ENCODE measurements at places on chromosomes 3 and 15.

DNA sequence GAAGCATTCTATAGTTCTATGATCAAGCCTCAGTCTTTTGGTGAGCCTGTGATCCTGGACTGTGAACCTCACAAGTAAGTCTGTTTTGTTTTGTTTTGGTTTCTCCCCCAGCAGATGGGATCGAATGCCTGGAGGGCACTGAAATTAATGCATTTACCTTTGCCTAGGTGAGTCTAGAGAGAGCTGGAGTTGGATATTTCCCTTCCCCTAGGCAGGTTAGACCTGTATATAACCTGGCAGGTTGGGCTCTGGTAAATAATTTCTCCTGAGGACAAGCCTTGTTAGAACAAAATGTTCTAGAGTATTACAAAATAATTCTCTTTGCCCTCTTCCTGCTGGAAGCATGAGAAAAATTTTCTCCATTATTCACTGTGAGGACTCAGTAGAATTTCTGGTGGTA, 211.9 kb downstream of the TPRG1 start:
- no peak for DNase-seq

GRCh38 chr3:177358977-177359592, 161.8 kb upstream of the TBL1XR1 start:
- no peak for DNase-seq

DNA sequence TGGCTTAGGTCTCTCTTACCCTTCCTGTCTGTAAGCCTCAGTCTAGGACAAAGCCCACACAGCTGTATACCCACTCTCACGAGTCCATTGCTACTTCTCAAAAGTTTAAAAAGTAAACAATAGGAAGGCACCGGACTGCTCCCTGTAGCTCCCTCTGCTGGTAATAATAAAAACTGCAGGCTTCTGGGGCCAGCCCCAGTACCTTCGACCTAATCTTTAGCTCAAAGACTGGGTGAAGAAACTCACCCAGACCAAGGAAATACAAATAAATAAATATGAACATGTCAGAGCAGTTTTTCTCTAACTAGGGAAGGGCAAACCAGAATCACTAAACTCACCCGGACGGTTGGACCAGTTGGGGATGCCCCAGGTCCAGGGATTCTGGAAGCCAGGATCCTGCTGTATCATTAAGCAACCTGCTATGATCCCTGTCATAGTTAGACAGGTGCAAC, 5.0 kb downstream of the FAM219B start:
- peak; percentile 41 for DNase-seq

- DNase-seq = peak; percentile 95
Observed at GRCh38 chr15:32685576-32685975, 32.2 kb upstream of the GREM1 start.

GRCh38 chr3:167723025-167723512, 11.6 kb downstream of the PDCD10 start:
- DNase-seq = no peak

DNA sequence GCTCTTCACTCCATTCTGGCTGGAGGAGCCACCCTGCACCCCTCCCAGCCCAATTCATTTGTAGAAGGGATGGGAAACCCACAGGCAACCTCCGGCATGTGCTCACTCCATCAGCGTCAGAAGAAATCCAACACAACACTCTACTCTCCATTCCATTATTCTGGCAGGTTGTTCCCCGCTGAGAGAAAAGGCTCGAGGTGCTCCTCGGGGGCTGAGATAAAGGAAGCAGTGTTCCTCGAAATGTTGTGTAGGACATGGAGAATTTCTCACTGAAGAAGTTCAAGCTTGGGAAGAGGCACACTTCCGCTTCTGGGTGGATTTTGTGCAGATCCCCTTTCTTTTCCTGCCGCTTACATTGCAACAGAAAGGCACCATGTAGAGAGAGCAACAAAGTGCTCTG, 355.0 kb upstream of the CFAP20DC start:
- DNase-seq = no peak

DNA sequence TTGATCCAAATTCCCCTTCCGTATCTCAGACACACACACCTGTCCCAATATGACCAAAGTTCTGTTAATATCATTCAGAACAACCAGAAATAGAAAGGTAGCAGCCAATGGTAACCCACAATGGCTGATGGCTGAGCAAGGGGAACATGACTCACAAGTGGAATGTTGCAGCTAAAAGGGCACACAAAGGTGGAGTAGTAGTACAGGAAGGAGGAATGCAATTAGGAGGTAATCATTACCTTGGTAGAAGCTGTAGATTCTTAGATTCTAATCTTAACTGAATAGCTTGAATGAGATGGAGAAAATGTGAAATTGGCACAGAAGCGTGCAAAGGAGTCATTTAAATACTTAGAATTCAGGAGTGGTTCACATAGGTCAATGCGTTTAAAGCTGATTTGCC, 347.9 kb downstream of the NR2F2 start:
- no peak for DNase-seq

GRCh38 chr3:115062009-115062408, 85.1 kb downstream of the ZBTB20 start:
- no peak for DNase-seq

- no peak for DNase-seq
Observed at GRCh38 chr15:100980410-100981046, 61.4 kb downstream of the LRRK1 start.

GRCh38 chr3:179560791-179561190, 1.9 kb upstream of the ACTL6A start:
- no peak for DNase-seq

DNA sequence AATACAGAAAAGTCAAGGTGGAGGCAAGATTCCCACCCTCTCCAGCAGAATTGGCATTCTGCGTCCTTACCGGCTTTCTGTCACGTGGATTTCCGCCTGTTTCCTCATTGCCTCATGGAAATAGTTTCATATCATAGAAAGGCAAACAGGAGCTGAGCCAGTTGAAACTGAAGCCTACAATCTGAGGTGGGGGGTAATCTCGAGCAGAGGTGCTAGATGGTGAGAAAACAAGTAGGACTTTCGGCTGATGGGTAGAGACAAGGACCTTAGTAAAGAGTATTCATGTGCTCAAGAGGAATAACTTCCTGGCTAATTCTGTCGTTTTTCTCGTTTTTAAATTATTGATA, 39.9 kb downstream of the LRCH3 start:
- no peak for DNase-seq

GRCh38 chr3:109265295-109265694, 51.0 kb downstream of the DPPA2 start:
- no peak for DNase-seq

DNA sequence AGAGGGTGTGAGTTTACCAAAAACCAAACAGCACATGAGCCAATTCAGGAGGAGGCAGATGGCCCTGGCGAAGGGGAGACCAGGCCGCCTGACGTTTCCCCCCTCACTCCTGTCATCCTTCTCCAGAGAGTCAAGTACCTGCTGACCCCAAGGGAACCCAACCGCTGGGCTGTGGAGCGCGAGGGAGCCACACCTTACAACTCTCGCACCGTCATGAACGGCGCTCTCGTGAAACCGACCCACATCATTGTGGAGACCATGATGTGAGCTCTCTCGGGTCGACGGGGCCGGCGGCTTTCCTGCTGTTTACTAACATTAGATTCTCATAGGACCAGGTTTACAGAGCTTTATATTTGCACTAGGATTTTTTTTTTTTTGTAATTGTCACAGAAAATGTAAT, 55.4 kb downstream of the GRIP2 start:
- DNase-seq = no peak

- no peak for DNase-seq
Observed at GRCh38 chr3:71647751-71648150, 64.2 kb upstream of the FOXP1 start.

DNA sequence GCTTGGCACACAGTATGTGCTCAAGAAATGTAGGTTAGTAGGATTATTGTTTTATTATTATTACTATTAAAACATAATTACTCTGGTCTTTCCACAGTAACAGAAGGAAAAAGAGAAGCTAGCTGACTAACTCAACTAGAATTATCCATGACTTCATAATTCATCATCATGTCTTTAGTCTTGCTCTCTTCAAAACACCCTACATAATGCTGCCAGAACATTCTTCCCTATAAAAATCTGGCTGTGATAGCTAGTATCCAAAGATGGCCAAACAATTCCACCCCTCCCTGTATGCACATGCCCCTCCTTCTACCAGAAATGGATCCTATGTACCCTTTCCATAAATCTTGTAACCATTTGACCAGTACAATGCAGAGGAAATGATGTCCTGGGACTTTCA, 48.8 kb upstream of the SRGAP3 start:
- DNase-seq = no peak

DNA sequence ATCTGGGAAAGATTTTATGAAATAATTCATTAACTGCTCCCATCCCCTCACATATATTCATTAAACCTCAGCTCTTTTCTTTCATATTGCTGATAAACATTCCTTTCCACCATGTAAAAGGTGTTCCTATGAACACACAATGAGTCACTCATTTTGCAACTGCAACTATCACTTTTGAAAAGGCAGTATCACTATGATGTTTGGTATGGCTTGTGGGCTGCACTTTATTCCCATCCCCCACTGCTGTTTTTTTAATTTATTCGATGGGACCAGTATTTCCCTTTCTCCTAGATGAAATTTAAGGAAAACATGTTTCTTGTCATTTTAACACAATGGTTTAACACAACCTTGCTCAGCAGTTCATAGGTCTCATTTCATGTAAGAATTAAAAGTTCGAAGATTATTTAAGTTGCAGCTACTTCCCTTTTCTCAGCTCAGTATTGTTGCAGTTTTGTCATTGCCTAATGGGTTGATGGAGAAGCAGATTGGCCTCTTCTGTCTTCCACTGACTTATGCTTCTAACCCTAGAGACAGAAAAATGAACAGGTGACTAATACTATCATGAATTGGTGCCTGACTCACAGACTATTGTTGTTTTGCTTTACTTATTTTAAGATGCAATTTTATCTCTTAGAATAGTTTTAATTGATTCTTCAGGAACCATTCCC, 280.3 kb downstream of the ZPLD1 start:
- DNase-seq = no peak

DNA sequence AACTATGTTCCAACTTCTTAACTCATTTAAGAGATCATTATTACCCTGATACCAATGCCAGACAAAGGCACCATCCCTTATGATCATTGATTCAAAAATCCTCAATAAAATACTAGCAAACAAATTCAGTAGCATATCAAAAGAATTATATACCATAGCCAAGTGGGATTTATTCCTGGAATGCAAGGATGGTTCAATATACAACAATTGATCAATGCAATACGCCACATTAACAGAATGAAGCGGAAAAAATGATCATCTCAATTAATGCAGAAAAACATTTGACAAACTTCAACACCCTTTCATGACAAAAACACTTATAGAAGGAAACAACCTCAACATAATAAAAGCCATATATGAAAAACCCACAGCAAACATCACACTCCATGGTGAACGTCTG, 4.7 kb upstream of the HTR3E start:
- no peak for DNase-seq

DNA sequence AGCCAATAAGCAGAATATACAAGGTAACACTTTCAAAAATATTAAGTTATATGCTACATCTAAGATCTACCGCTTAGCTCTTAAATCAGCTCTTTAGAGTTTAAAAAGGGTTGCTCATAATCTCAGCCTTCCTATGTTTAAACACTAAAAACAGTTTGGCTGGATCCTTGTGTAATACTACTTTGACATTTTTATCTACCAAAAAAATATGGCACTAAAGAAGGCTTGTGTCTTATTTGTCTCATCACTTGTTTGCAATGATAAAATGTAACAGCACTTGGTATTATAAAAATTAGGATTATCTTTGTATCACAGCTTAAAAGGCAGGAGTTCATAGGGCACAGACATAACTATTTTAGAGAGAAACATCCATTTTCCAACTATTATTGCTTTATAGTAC, 9.8 kb downstream of the ANKRD28 start:
- DNase-seq = no peak

DNA sequence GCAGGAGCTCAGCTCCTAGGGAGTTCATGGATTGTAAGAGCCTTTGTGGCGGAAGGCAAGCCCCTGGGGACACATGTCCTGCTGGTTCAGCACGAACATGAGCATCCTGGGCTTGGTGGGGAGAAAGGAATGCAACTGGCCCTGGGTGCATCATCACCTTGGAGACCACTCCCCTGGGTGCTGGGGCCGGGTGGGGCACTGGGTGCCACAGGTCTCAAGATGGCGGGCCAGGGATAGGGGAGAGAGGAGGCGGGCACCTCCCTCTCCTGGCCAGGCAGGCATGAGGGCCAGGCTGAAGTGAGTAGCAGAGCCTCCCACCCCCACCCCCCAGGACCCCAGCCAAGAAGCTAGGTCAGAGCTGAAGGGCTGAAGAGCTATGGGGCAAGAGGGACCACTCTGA, 768 bp downstream of the PCBP4 start:
- no peak for DNase-seq

DNA sequence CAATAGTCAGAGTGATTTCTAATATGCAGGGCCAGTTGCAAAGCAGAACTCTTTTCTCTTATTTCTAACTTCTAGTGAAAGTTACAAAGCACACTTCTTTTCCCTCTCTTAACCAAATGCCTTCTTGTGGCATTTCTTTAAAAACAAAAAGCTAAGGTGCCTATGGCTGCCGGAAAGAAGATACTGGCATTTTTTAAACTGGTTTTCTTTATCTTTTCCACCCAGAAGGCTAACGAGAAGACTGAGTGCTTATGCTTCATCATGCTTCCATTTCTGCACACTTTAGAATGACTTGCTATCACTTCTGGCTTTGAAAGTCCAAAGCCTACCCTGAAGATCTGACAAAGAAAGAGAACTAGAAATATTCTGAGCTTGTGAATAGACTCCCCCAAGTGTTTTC, 141.3 kb downstream of the P2RY1 start:
- DNase-seq = no peak

DNA sequence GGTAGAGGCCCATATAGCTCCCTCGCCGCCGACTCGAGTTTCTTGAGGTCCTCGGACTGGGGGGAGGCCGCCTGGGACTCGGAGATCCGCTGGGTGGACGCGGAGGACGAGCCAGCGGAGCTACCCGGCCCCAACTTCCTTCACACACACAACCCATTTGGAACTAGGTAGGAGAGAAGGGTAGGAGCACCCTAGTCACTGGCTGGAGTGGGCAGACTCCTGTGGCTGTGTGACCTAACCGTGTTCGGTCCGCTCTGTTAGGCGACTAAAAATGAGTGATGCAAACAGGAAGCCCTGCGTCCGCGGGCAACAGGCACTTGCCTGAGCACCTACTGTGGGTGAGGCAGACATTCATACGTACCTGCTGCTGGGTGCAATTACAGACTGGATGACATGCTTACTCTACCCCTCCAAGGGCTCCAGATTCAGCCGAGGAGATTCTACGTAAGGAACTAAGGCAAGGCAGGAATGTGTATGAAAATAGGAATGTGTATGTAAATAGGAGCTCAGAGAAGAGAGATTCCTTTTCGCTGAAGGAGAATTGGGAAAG, 4.6 kb upstream of the SIN3A start:
- DNase-seq = peak; percentile 49

DNA sequence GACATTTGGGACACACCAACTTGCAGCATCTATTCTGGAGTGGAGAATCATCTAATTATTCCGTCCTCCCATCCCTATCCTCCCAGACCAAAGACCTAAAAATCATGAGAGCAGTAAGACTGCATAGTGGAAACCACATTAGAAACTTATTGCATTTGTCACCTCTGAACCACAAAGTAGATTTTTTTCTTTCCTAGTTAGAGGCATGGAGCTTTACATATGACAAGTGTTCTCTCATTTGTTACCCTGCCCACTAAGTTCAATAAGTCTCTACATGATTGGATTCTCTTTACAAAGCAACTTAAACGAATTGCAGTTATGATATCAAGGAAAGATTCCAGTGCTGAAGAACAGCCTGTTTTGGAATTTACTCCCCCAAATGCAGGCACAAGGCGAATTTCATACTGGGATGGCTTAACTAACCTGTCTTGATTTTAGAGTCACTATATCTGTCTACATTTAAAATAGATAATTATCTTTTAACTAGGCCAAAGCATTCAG, 42.3 kb upstream of the LRRFIP2 start:
- DNase-seq = no peak

- DNase-seq = no peak
Observed at GRCh38 chr15:47806008-47806407, 88.7 kb downstream of the SEMA6D start.
